ENCODE measurements at places on chromosomes 16 and 17.

DNA sequence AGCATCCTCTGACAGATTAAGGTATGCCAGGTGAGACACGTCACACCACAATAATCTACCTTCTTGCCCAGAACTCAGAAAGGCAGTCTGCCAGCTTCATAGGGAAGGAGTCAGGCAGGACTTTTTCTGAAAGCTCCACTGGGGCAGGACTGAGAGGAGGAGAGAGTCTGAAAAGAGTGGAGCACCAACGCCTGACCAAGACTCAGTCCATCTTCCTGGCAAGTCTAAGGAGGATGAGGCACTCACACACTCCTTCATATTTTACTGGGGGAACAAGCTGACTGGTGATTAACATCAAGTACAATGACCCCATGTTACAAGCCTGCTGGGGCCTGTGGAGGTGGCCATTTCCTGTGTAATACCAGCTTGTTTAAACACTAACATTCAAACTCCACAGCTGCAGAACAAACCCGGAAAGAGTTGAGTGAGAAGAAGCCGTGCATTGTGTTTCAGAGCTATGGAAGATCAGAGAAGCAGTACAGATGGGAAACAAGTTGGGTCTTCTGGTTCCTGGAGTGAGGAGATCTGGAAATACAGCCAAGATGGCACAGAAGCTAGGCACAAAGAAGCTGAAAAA lies 122.4 kb downstream of the HIC1 start:
- no peak for DNase-seq

- no peak for DNase-seq
These were observed 43.6 kb downstream of the TOM1L2 start for GRCh38 chr17:17928398-17929287.

GRCh38 chr16:58025351-58026138 lies at the start of gene MMP15:
Gene MMP15, plus strand, starts transcription at chr16:58025754. Its CDS starts 597 bp downstream, at chr16:58026351.
- peak; percentile 78 for DNase-seq

DNA sequence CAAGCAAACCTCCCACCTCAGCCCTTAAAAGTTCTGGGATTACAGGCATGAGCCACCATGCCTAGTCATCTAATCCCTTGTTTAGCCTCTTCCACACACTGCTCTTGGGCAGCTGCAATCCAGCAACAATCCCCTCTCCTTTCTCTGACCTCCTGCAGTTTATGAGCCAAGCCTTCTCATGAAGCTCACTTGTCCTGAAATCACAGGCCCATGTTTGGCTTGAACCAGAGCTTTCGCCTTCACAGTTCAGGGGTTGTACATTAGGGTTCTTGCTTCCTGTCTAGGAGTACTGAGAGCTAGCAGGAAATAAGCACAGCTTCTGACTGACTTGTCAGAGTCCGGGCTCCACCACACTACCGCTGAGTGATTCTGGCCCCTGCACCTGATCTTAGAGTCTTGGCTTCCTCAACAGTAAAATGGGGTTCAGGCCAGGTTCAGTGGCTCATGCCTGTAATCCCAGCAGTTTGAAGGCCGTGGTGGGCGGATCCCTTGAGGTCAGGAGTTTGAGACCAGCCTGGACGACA lies 16.3 kb downstream of the ERAL1 start:
- no peak for DNase-seq

DNA sequence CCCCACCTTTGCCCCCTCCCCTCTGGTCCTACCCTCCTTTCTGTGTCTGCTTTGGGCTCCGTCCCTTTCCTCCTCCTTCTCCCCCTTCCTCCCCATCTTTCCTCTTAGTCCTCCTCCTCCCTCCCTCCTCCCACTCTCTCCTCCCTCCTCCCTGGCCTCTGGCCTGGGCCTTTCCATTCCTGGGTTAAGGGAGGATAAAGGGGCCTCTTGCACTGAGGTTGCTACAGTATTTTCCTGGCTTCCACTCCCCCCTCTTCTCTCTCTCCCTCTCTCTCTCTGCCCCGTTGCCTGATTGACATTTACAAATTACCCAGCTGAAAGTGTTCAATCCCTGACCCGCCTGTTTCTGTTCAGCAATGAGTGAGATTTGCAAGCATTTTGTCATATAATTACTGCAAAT lies 44.0 kb downstream of the MRM1 start:
- no peak for DNase-seq

- DNase-seq = no peak
These were observed 12.0 kb upstream of the CA4 start for GRCh38 chr17:60137731-60138130.

DNA sequence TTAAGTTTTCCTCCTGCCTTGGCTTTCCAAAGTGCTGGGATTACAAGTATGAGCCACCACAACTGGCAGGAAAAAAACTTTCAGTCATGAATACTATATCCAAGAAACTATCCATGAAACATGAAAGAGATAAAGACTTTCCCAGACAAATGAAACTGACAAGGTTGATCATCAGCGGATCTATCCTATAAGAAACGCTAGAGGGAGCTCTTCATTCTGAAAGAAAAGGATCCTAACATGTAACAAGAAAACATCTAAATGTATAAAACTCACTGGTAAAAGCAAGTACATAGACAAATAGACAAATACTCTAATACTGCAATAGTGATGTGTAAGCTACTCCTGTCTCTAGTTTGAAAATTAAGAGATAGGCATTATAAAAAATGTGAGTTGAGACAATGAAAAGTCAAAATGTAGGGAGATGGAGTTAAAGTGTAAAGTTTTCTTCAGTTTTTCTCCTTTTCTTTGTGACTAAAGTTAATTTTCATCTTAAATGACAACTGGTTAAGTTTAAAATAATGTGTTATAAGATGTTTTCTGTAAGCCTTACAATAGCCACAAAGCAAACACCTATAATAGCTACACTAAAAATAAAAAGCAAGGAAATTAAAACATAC lies 79.6 kb upstream of the TEKT1 start:
- no peak for DNase-seq

GRCh38 chr17:40545660-40546059 lies 19.6 kb downstream of the CCR7 start:
- no peak for DNase-seq

GRCh38 chr17:40122999-40123810 lies 1.4 kb downstream of the MSL1 start:
- peak; percentile 58 for DNase-seq

GRCh38 chr16:26041952-26042668 lies 350.4 kb downstream of the HS3ST4 start:
- DNase-seq = no peak
